ENCODE measurements at places on chromosomes 6 and 20.
A peak's percentile ranks its signal among the peaks of the same experiment; 100 is the strongest.

DNA sequence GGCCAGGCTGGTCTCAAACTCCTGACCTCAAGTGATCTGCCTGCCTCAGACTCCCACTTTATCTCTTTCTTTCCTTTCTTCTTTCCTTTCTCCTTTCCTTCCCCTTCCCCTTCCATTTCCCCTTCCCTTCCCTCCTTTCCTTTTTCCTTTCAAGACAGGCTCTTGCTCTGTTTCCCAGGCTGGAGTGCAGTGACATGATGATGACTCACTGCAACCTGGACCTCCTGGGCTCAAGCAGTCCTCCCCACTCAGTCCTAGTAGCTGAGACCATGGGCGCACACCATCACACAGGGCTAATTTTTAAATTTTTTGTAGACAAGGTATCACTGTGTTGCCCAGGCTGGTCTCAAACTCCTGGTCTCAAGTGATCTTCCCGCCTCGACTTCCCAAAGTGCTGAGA lies 377.6 kb upstream of the ZFP64 start:
- DNase-seq, result no peak

GRCh38 chr6:14986370-14986769 lies 259.5 kb upstream of the JARID2 start:
- DNase-seq, result no peak

GRCh38 chr6:12395898-12396297 lies 105.7 kb downstream of the EDN1 start:
- no peak for DNase-seq

DNA sequence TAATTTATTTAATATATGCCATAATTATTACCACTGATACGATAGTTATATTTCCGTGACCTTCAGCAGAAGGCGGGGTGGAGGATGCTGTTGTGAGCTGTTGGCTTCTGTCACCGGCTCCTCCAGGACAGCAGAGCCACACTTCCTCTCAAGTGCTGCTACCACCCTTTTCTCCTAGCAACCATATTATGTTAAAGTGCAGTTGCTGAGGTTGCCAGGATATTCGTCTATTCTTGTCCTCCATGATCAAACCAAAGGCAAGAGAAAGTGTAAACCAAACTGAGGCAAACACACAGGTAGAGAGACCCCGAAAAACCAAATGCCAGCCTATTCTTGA lies 27.8 kb downstream of the RGS17 start:
- DNase-seq, result no peak

DNA sequence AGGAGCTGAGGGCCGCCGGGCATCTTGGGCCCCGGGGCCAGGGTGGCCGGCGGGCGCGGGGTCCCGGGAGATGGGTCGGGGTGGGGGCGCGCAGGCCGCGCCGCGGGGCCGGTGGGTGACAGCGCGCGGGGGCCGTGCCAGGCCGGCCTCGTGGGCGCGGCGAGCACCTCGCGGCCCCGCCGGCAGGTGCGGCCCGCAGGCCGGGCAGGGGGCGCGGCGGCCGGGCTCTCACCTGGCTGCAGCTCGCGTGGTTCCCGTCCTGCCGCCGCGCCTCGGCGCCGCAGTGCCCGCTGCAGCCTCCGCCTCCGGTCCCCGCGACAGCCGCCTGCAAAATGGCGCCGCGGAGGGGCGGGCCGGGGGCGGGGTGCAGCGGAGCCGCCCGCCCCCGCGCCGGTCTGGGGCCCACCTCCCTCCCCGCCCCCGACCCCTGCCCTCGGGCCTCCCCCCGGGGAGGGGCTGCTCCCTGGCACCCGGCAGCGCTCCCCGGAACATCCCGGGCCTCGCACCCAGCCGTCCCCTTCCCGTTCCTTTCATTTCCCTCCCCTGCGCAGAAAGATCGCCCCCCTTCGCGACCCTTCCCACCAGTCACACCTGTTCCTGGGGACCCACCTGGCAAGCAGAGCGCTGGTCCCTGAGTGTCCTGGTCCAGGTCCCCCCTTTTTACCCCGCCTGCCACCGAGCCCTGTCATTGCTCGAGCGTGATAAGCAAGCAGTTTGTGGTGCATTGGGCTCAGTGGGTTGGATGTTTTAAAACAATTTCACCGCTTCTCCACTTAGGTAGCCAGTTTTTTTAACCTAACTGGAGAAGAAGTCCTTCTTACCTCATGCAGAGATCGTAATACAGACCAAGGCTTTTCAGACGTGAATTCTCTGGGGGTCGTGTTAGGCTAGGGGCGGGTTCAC lies at the start of gene SLC23A2:
Gene SLC23A2, minus strand, starts transcription at position 337 of the 903 bp plus-strand sequence. CDS start 68,948 bp downstream, outside the sequence.
- peak; percentile 59 for DNase-seq

DNA sequence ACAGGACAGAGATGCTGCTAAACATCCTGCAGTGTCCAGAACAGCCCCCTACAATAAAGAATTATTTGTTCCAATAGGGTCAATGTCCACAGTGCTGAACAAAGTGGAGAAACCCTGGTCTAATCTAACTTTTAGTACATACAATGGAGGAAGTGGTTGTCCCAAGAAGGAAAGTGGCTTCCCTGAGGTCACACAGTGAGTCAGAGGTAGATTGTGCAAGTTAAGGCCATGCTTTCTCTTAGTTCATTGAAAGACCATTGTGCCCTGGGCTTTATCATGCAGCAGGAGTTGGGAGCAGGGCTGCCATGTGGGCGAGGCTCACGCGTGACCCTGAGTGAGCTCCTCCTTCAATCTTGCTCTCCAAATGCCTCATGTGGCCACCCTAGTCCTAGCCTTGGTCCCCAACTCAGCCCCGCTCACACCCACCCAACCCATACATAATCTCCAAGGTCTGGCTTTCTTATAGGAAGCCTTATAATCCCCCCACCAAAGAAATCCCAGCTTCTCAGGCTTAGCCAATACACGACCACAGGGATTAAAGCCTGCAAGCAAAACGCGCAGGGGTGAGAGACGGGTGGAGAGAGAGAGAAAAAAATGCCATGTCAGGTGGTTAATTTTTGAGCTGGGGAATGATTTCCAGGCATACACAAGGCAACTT lies 19.9 kb downstream of the SLC13A3 start:
- no peak for DNase-seq

DNA sequence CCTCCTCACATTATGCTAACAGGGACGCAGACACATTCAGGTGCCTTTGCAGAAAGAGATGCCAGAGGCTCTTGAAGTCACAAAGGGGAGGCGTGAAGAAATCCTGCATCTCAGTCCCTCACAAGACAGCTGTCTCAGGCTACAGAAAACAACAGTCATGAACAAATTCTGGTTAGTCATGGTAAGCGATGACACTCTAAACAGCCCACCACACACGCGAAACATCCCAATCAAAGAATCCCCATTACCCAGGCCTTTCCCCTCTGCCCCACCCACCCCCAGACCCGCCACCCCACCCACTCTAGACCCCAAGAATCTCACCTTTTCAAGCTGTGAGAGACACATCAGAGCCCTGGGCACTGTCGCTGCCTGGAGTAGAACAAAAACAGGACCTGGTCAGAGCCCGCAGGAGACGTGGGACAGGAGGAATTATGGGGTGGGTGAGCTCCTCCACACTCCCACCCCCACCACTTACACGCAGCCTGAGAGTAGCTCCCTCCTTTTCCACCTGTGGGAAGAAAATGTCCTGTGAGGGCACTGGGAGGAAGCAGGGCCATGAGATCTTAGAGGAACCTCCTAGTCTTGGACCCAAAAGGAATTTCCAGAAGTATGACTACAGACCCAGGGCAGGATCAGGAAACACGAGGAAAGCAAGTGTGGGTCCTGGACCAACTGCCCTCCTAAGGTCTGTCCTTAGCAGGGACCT lies 2.7 kb downstream of the HLA-B start:
- DNase-seq, result peak; percentile 49

DNA sequence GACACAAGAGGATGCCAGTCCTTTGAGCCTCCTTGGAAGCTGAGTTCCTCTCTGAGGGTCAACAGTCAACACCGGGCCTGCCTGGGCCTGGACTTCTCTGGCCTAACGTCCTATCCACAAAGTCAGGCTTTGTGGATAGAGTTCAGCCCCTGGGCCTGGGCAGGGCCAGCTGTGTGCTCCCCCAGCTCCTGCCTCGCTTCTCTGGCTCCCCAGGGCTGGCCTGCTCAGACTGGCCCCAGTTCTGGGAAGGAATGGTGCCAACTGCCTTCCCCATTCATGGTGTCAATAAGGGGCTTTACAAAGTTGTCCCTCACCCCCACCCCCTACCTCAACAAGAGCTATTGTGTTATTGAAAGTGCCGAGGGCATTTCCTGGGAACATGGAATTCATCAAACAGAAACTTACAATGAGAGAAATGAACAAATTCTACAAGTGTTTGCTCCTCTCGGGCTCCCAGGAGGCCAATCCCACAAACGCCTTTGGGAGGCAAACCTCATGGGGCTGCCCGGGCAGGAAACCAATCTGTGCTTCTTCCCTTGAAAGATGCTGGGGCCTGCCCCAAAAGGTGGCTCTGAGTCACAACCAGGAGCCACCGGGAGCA lies 26.5 kb upstream of the PPP1R14C start:
- no peak for DNase-seq

All from CD4-positive, alpha-beta T cell treated with Interleukin-21 for 1 hour (primary cell).